Endodermal cell (in vitro differentiated cells): ENCODE measurements at places on chromosomes 3 and 15. TPM values are rescaled to one million over a fixed set of nuclear protein-coding genes. Genes with fewer than 3 reads are reported as not detected.

DNA sequence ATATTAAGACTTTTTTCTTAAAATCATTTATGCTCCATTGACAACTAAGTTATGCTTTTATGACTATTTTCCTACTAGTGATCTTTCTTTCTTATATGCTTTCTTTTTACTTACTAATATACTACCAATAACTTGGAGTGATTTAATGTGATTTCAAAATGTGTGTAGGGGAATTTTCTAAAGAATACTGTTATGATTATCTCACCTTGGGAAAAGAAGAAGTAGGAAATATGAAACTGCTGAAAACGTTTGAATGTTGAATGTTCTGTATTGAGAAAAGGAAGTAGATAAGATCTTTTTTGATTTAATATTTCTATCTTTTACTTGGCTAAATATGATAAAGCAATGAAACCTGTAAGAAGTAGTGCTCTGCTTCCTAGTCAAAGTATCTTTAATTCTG lies 7.8 kb upstream of the CD200R1 start:
- no peak for DNase-seq

IL17RC gene
- 16.6 to 21.8 TPM (median 19.0 TPM) in 3 replicates for total RNA-seq

- no peak for DNase-seq
Observed at GRCh38 chr15:39491115-39491885, 89.6 kb upstream of the THBS1 start.

GRCh38 chr3:72345980-72346379 lies 502.3 kb downstream of the SHQ1 start:
- peak; percentile 66 for DNase-seq

- no peak for DNase-seq
Observed at GRCh38 chr3:185549122-185549521, 3.3 kb downstream of the LIPH start.

DNA sequence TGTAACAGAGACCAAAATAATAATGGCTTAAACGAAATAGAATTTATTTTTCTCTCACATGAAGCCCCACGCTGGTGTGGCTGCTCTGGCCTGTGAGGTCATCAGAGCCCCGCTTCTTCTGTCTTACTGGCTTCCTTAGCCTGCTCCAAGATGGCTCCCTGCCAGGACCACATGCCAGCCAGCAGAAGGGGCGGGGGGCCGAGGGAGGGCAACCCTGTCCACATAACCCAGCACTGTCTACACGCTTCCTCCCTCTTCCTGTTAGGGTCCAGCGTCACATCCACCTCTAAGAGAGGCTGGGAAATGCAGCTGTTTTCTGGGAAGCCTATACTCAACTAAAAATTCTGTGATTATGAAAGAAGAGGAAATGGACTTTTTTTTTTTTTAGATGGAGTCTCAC lies 107.9 kb upstream of the DLG1 start:
- no peak for DNase-seq

GRCh38 chr15:43105077-43105736 lies 631 bp downstream of the UBR1 start:
- DNase-seq = no peak

GRCh38 chr3:98808071-98808470 lies 44.9 kb downstream of the ST3GAL6 start:
- no peak for DNase-seq

SH3GL3 gene
- total RNA-seq = 3.8 to 6.0 TPM (median 4.4 TPM) in 3 replicates

- DNase-seq = peak; percentile 13
Observed at GRCh38 chr3:23779841-23780240, 25.9 kb upstream of the UBE2E1 start.

GRCh38 chr15:91227766-91228165 lies 127.7 kb downstream of the SV2B start:
- no peak for DNase-seq

DNA sequence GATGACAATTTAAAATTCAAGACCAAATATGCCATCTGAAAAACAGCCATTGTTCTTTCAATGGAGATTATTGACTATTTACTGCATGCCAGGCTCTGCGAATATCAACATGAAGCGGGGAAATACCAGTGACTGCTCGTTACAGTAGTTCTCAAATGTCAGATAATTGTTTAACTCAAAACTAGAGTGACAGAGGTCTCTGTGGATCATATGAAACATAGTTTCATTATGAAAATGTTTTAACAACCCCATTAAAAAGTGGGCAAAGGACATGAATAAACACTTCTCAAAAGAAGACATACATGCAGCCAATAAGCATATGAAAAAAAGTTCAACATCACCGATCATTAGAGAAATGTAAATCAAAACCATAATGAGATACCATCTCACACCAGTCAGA lies 50.0 kb upstream of the GPR149 start:
- DNase-seq = no peak

GPR171 gene
- total RNA-seq = not detected in 2 replicates

TGM4 gene
- total RNA-seq = not detected in 3 replicates

- DNase-seq = peak; percentile 84
Observed at GRCh38 chr3:189233225-189233858, 61.6 kb downstream of the TPRG1 start.
